ENCODE measurements at places on chromosomes 13 and 19.
A peak's percentile ranks its signal among the peaks of the same experiment; 100 is the strongest.

DNA sequence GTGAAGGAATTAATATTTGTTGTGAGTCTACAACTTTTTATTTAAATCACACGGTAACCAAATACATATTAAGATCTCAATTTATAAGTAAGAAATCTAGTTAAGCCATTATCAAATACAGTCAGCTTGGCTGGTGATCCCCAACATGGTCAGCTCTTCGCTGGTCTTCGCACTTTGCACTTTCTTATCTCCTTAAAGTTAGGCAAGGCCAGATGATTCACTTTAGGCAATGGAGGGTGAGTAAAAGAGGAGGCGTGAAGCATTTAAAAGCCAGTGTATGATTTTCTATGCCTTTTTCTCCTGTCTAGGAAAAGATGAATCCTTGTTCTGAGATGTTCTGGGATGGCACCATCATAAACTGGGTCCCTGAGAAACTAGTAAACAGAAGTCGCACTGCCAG, 793.7 kb upstream of the ARGLU1 start:
- no peak for DNase-seq

DNA sequence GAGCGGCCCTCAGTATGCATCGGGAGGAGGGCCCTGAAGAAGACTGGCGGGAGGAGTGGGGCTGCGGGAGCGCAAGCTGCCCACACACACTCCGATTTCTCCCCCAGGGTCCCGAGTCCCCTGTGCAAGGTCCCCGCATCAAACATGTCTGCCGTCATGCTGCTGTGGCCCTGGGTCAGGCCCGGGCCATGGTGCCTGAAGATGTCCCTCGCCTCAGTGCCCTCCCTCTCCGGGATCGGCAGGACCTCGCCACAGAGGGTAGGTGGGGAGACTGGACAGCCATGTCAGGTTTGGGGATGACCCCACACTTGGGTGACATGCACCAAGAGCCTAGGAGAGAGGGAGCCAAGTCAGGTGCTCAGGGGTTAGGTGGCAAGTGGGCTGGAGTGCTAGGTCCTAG, 4.7 kb downstream of the KMT2B start:
- no peak for DNase-seq

DNA sequence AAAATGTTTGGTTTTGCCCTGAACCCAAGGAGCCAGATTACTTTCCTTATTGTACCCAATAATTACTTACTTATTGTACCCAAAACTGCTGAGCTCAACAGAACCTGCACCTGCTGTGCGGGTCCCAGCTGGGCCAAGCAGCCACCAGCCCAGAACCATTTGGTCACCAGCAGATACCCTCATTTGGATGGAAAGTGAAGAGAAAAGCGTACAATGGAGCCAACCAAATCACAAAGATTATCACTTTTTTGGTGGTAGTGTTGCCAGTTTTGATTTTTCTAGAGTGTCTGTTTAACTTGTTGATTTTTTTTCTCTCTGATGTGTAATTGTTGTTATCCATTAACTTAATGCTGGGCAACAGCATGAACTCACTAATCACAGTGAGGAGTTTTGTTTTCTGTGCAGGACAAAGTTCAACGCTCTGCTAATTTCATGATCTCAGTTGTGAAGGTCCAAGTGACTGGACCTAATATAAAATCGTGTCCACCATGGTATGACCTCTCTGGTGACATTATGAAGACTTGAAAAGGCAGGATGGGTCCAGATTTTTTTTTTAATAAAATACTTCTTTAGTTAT, 23.8 kb downstream of the SPATA13 start:
- no peak for DNase-seq

GRCh38 chr19:47729468-47729798, 15.9 kb upstream of the NOP53 start:
- peak; percentile 41 for DNase-seq

- DNase-seq, result peak; percentile 78
Observed at GRCh38 chr13:24274452-24275021, 34.8 kb upstream of the C1QTNF9 start.

DNA sequence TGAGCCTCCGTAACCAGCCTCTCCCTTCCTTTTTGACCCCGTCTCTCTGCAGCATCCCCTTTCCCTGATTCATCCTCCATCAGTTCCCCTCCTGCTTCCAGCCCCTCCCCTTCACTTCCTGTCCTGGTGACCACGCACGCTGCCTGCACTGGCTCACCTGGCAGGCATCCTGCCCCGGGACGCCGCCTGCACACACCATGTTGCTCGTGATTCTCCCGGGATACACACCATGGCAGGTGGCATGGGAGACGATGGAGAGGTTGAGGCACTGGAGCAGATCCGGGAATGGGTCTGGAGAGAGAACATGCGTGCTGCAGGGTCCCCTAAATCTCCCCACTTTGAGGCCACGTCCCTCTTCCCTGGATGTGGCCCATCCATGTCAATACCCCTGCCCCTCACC, 4.2 kb downstream of the KLK12 start:
- DNase-seq, result no peak

- DNase-seq, result no peak
Observed at GRCh38 chr13:39484506-39485313, 118.3 kb downstream of the LHFPL6 start.

DNA sequence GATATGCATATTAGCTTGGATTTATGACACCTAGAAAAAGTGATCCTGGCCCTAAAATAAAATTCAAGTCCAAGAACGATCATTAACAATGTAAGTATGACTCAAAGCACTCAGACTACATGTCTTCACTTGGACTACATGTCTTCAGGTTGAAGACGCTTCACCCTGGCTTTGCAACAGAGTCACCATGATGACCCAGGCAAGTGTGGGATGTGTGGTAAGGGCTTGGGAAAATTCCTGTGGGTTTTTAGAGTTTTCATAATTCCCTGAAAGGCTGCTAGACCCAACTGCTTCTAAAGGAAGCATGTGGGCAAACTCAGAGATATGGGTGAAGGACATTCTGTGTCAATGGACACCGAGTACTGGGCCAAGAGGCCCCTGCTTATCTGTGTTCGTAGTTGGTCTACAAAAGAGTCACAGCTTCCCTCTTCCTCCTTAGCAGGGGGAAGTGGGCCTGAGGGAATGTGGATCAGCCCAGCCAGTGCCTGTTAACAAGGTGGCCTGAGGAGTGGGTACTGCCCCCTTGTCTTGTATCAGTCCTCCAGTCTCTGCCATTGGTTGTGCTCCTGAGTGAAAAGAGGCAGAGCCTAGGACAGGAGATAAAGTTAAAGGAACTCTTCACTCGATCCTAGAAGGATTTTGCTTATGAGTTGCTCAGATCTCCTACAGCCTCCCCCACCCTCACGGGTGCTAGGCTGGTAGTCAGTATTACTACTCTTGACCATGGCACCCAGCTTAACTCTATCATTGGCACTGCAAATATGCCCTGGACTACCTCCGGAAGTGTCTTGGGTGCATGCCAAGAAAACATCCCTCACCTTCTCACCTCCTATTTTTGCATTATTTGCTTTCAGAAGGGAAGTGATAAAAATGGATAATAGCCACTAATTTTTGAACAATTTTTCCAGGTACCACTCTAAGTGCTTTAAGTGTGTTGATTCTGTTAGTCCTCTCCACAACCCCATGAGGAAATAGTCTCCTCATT, 406.3 kb downstream of the COG6 start:
- DNase-seq, result no peak

- DNase-seq, result no peak
Observed at GRCh38 chr13:51043310-51043709, 67.8 kb downstream of the C13orf42 start.

GRCh38 chr19:40803857-40804782, 5.1 kb downstream of the EGLN2 start:
- peak; percentile 65 for DNase-seq

GRCh38 chr13:49357694-49358093, 86.2 kb downstream of the CAB39L start:
- no peak for DNase-seq

DNA sequence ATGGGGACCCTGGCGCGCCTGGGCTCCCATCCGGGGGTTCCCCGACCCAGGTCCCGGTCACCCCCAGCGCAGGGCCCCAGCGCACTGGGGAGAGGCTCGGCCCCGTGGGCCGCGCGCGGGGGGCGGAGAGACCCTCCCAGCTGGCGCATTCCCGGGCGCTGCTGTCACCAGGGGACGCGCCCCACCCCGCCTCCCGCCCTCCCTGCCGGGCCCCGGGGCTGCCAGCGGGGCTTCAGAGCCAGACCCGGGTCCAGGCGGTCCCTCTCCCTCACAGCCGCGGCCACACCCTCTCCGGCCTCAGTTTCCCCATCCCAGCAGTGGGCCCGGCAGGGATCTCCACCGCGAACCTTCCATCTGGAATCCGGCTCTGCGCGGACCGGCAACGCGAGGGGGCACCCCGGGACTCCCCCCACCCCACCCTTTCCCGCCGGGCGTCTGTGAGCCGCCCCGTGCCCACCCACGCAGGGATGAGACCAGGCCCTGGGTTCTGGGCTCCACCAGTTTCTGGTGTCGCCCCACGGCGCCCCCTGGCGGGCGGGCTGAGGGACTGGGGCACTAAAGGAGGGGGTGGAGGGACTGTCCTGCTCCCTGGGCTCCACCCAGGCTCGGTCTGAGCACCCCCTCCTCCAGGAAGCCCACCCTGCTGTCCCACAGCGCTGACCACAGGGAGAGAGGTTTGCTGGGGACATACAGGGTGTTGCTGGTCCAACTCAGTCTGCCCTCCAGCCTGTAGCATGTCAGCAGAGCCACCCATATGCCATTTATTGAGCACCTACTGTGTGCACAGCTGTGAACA, 878 bp upstream of the ADAMTSL5 start:
- peak; percentile 78 for DNase-seq

DNA sequence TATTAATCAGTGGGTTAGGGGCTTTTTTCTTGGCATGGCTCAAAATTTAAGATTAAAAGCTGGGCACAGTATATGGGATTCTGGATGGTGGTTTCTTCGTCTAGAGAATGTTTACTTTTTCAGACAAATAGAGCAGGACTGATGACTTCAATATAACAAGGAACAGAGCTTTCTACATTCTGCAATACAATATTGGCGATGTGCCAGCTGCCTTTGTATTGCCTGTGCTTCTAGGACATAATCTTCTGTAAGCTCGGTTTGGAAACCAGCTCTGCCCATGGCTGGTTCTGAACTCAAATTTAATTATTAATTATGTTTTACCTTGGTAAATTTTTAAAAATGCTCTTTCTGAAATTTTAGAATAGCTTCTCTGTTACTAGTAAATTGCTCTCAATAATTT, 139.1 kb upstream of the TRPC4 start:
- no peak for DNase-seq

- DNase-seq, result no peak
Observed at GRCh38 chr19:44867578-44867977, 21.5 kb downstream of the NECTIN2 start.

DNA sequence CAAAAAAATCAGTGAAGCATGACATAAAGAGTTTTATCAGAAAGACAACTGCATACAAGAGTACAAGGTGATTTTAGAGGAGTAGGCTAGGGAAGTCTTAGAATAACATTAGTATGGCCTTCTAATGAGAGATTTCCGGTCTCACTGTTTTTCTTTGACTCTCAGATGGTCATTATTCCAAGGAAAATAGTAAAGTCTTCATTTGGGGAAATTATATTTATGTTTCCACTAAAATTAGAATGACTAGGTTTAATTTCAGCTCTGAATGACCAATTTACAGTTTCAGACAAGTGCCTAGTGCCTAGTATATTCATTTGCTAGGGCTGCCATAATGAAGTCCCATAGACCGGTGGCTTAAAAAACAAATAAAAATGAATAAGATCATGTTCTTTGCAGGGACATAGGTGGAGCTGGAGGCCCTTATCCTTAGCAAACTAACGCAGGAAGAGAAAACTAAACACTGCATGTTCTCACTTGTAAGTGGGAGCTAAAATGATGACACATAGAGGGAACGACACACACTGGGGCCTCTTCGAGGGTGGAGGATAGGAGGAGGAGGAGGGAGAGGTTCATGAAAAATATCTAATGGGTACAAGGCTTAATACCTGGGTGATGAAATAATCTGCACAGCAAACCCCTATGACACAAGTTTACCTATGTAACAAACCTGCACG, 303.1 kb downstream of the PCDH9 start:
- no peak for DNase-seq

DNA sequence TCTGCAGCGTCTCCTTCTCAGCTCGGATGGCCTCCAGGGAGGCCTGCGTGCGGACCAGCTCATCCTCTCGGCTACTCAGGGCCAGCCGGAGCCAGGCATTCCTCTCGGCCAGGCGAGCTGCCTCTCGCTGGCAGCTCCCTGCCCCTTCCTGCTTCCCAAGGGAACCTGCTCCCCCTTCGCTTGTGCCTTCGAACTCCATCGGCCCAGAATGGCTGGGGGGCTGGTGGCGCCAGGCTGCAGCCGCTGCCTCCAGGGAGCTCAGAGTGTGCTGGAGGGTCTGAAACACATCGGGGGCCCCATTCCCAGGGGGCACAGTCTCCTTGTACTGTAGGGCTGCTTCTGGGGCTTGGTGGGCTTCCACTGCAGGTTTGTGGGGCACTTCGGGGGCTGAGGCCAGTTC, 2.0 kb downstream of the USHBP1 start:
- DNase-seq, result no peak

DNA sequence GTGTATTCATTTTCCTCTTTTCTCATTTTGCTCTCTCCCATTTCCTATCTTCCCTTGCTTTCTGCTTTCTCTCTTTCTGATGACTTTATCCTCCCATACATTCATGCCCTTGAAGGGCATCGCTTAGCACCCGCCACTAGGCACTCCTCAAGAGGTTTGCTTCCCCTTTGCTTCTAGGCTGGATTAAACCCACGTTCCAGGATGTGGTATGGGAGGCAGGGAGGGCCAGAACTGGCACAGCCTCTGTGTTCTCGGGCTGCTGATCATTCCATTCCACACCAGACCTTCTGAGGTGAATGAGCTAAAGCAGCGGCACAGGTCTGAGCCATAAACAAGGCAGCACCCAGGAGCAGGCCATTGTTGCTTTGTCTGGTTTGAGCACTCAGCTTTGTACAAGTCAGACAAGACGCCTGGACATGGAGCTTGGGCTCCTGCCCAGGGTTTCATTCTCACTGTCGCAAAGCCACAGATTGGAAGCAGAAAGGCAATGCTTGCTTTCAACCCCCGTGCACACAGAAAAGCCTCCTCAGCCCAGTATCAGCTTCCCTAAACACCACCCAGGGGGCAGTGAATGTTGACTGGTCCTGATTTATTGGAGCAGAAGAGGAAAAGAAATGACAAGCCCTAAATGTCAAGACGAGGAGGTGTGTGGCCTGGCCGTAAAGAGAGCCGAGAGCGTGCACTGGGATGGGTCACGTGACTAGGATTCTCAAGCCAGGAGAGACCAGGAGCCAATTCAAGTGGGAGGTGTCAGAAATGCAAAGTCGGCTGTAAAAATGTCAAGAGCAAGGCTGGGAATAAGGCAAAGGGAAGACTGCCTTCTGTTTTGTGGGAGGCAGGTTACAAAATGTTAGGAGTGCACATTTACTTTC, 218.0 kb upstream of the SERP2 start:
- DNase-seq, result no peak

DNA sequence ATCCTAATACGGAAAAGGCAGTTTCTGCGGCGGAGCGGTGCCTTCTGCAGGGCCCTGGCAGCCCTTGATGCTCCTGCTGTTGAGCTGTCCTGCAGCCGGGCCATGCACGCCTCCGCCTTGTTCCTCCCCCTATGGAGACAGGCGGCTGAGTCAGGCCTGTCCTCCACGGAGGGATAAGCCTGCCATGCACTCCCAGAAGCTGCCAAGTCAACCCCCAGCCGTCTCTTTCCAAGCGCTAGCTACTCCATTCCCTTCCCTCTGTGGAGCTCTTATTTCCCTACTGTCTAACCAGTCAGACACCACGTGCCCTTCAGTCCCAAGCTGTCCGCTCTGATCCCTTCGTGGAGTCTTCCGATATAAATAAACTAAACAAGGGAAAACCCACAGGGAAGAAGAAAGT, 197.0 kb downstream of the COL4A1 start:
- DNase-seq, result no peak

GRCh38 chr13:73194310-73194709, 135.5 kb downstream of the KLF5 start:
- DNase-seq, result no peak
